ENCODE measurements at places on chromosomes 7 and 10.

DNA sequence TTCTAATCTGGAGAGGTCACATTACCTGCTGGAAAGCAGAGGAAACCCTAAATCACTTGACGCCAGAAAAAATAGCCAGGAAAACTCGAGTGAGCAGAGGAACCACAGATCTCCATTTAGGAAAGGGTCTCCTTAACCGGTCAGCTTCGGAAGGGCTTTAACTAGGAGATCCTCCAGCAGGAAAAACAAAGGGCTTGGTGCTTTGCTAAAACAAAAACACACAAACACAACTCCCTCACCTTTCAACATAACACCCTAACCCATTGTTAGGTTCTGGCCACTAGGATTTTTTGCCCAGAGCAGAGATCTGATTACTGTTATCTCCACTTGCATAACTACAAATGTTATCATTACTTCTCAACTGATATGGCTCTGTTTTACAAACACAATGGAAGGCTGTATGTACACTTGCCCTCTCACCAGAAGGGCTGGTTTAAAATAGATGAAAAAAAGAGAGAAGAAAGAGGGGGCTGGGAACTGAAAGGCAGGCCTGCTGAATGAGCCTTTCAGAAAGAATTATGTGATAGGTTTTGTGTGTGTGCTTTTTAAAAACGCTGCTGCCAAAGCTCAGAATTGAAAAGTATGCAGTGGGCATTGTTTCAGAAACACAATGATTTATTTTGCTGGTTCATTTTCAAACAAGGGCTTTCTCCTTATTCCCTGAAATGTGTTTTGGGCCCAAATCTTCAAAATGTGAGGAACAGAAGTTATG lies 161.5 kb downstream of the FGFR2 start:
- DNase-seq = no peak

GRCh38 chr10:92593619-92594588 lies 974 bp downstream of the KIF11 start:
- DNase-seq = no peak

DNA sequence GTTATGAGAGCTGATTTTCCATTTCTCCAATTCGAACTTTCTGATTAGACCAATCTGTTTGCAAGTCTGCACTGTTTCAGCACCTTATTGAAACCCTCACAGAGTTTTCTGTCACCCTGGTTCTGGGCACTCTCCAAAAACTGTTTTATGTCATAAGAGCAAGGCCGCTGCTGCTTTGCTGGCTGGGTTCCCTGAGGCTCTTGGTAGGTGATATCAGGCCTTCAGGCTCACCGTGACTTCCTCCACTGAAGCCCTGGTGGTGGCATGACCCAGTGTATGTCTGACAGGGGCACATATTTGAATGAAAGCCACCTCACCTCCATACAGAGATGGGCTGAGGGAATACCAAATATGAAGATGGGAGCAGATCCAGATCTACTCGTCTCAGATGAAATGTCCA lies 8.3 kb downstream of the RABGEF1 start:
- DNase-seq = no peak

DNA sequence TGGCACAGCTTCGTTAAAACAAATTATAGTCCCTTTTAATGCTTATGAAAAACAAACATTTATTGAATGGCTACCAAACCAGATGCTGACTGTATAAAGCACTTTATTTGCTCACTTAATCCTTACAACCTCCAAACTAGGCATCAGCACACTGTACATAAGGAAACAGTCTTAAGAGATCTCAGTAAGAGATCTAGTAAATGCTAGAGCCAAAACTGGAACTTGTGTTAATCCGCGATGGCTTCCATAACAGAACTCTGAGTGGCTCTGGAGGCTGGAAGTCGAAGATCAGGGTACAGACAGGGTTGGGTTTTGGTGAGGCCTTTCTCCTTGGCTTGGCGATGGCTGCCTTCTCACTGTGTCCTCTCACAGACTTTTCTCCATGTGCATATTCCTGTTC lies 27.0 kb downstream of the PDZD8 start:
- no peak for DNase-seq

Measured in suprapubic skin (tissue), 4 donors.